ENCODE measurements at places on chromosomes 16 and 17. TPM values are rescaled to one million over a fixed set of nuclear protein-coding genes. Genes with fewer than 3 reads are reported as not detected.

BTBD17 gene
- total RNA-seq, result not detected

DNA sequence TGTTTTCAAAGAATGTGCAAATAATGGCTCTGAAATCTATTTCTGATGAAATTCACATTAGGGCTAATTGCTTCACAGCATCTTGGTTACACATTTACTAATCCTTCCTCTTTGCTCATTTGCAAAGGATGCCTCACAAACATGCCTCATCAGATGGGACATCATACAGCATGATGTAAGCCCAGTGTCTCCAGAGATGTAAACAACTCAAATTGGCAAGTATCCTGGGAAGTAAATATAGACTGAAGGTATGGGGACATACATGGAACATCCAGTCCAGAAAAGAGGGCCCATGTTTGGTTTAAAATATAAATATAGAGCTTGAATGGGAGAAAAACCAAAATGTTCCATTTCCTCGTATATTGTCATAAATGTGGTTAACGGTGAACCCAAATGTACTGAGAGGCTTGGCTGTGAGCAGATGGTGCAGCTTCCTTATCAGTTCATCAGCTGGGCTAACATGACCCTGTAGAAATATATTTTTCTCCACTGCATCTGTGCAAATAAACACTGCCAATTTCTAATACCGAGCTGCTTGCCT, 142.9 kb upstream of the NUDT7 start:
- no peak for DNase-seq
- no peaks in the 10 kb centered on the region for H3K27me3 ChIP-seq
- no peak overlapping the region for H3K4me3 ChIP-seq
- H3K36me3 ChIP-seq, result no peaks in the 10 kb centered on the region
- H3K4me1 ChIP-seq, result no peaks in the 10 kb centered on the region

MT4 gene
- total RNA-seq, result not detected

ITGB3 gene
- 2.6 TPM for total RNA-seq

DNA sequence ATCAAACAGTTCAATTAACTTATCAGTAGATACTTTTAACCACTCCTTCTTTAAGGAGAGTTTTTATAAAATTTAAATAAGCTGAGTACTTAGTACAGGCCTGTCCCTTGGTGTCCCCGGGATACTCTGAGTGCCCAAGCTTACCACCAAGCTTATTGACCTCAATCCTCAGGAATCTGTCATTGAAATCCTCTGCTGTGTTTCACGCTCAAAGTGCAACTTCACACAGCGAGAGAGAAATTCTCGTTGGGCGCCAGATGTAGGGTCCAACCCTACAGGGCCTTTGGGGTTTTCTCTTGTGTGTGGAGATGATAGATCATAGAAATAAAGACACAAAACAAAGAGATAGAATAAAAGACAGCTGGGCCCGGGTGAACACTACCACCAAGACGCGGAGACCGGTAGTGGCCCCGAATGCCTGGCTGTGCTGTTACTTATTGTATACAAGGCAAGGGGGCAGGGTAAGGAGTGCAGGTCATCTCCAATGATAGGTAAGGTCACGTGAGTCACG, 65.3 kb upstream of the ARL4D start:
- peaks cover 2% of the 10 kb centered on the region for H3K4me1 ChIP-seq
- no peaks in the 10 kb centered on the region for H3K36me3 ChIP-seq
- no peaks in the 10 kb centered on the region for H3K27me3 ChIP-seq
- no peak overlapping the region for H3K4me3 ChIP-seq
- DNase-seq, result no peak

- H3K27me3 ChIP-seq, result no peaks in the 10 kb centered on the region
- H3K4me3 ChIP-seq, result no peak overlapping the region
- no peaks in the 10 kb centered on the region for H3K4me1 ChIP-seq
- no peak overlapping the region for H3K27ac ChIP-seq
- H3K36me3 ChIP-seq, result no peaks in the 10 kb centered on the region
Measured at GRCh38 chr16:28324235-28324886, 32.0 kb downstream of the SBK1 start.

DNA sequence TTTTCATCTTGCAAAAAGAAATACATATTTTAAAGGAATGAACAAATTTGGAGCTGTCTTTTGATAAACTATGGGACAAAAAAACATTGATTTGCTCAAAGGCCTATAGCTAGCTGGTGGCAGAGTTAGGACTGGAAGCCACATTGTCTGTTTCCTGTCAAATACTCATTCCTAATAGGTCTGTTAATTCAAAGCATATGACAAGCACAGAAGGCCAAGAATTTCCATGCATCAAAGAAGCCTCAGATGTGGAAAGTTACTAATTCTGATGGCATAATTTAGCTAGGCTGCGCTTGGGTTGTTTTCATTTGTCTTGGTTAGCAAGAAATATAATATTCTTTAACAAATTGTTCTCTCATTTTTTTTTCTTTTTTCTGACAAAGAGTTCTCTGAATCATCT, 98.0 kb downstream of the CDK5R1 start:
- H3K27me3 ChIP-seq, result no peaks in the 10 kb centered on the region
- H3K4me1 ChIP-seq, result no peaks in the 10 kb centered on the region
- no peak for DNase-seq
- H3K27ac ChIP-seq, result no peak overlapping the region

TMC6 gene
- 8.3 TPM for total RNA-seq

FBXO31 gene
- 73.6 TPM for total RNA-seq

DNA sequence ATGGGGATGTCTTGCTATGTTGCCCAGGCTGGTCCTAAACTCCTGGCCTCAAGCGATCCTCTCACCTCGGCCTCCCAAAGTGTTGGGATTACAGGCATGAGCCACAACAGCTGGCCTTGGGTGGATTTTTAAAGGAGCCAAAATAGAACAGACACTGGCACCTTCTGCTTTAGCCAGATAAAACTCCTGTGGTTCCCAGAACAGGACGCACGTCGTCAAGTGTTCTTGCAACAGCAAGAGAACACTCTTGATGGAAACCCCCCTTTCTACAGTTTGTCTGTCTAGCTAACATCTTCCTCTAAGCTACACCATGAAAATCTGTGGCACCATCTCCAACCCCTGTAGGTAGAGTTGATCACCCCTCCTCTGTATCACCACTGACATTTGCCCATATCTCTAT, 122.6 kb downstream of the NPIPB5 start:
- no peak overlapping the region for H3K27ac ChIP-seq
- DNase-seq, result no peak
- no peak overlapping the region for H3K4me3 ChIP-seq
- H3K27me3 ChIP-seq, result no peaks in the 10 kb centered on the region

- H3K36me3 ChIP-seq, result no peaks in the 10 kb centered on the region
- H3K27me3 ChIP-seq, result no peaks in the 10 kb centered on the region
- no peak overlapping the region for H3K27ac ChIP-seq
- no peak for DNase-seq
Measured at GRCh38 chr17:4208238-4208637, 55.5 kb downstream of the ANKFY1 start.

DNA sequence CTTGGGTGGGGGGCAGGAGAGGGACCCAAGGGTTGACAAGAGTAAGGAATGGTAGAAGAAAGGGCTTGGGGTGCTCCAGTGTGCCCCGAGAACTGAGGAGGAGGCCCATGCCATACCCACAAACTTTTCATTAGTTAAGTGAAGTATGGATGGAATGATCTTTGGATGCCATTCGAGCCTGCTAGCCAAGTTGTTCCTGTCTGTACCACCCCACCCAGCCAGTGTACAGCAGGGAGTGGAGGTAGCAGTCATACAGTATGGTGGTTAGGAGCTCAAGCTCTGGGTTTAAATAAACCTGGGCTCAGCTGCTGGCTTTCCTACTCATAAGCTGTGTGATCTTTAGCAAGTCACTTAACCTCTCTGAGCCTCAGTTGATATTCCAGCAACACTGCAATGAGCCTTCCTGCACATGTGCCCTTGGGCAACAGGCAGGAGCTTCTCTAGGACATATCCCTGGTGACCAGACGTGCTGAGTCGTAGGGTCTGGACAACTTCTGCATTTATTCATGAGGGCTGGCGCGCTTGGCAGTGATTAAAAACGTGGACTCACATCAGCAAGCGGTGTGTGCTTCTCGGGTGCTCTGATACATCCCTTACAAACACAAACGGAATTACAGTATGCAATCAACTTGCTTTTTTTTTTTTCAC, 22.9 kb downstream of the ITPRIPL2 start:
- H3K4me1 ChIP-seq, result peaks cover 2% of the 10 kb centered on the region
- H3K36me3 ChIP-seq, result no peaks in the 10 kb centered on the region
- no peak overlapping the region for H3K4me3 ChIP-seq

TEKT1 gene
- total RNA-seq, result 0.94 TPM

GRCh38 chr16:68319185-68319908, 8.5 kb downstream of the PRMT7 start:
- DNase-seq, result no peak
- H3K27me3 ChIP-seq, result no peaks in the 10 kb centered on the region
- H3K36me3 ChIP-seq, result no peaks in the 10 kb centered on the region
- no peaks in the 10 kb centered on the region for H3K4me1 ChIP-seq
- no peak overlapping the region for H3K27ac ChIP-seq

SOX8 gene
- 0.32 TPM for total RNA-seq

GRCh38 chr17:56708220-56708558, 114.7 kb downstream of the NOG start:
- DNase-seq, result no peak
- no peaks in the 10 kb centered on the region for H3K36me3 ChIP-seq
- no peak overlapping the region for H3K4me3 ChIP-seq
- H3K27me3 ChIP-seq, result no peaks in the 10 kb centered on the region

- peak overlapping the region; percentile 85 for H3K27ac ChIP-seq
- peaks cover 38% of the 10 kb centered on the region for H3K4me1 ChIP-seq
- no peak for DNase-seq
- H3K36me3 ChIP-seq, result no peaks in the 10 kb centered on the region
- no peak overlapping the region for H3K4me3 ChIP-seq
Measured at GRCh38 chr17:2183346-2183745, 120.2 kb downstream of the SMG6 start.

DNA sequence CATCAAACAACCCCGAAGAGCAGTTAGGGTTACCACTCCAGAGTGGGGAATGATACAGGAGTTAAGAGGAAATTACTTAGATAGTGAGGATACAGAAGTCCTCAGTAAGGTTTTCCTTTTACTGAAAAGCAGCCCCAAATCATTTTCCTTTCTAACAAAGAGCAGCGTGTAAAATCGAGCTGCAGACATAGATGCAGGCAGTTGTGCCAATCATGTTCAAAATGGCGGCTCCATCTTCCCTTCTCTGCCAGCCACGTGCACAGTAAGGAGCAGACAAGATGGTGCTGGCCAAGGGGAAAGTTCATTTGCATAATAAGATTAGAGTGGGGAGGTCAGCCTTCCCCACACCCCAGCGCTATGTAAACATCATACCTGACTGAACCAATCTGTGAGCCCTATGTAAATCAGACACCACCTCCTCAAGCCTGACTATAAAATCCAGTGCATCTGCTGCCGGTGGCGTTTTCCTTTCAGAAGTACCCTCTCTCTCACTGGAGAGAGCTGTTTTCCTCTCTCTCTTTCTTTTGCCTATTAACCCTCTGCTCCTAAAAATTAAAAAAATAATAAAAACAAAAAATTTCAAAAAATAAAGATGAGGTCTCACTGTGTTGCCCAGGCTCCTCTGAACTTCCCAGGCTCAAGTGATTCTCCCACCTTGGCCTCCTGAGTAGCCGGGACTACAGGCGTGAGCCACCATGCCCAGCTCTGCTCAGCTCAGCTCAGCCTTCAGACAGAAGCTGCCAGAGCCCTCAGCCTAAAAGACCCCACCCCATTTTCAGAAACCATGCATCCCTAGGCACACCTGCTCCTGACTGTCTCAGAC, 2.6 kb upstream of the SRL start:
- H3K27ac ChIP-seq, result no peak overlapping the region
- H3K36me3 ChIP-seq, result no peaks in the 10 kb centered on the region
- H3K4me1 ChIP-seq, result no peaks in the 10 kb centered on the region
- no peak overlapping the region for H3K4me3 ChIP-seq

NOXO1 gene
- 0.83 TPM for total RNA-seq

GRCh38 chr17:70355185-70355584, 185.9 kb downstream of the KCNJ2 start:
- H3K36me3 ChIP-seq, result no peaks in the 10 kb centered on the region
- H3K4me3 ChIP-seq, result no peak overlapping the region
- DNase-seq, result no peak
- H3K27ac ChIP-seq, result no peak overlapping the region
- no peaks in the 10 kb centered on the region for H3K4me1 ChIP-seq

TBC1D3 gene
- not detected for total RNA-seq

SLFN12L gene
- 0.68 TPM for total RNA-seq

- no peak overlapping the region for H3K27ac ChIP-seq
- no peaks in the 10 kb centered on the region for H3K36me3 ChIP-seq
- no peak overlapping the region for H3K4me3 ChIP-seq
- DNase-seq, result no peak
- H3K27me3 ChIP-seq, result no peaks in the 10 kb centered on the region
Measured at GRCh38 chr16:53629607-53630312, 73.9 kb downstream of the RPGRIP1L start.

ITGAX gene
- 0.83 TPM for total RNA-seq

GRCh38 chr16:66290431-66290830, 76.1 kb upstream of the CDH5 start:
- DNase-seq, result no peak
- H3K36me3 ChIP-seq, result no peaks in the 10 kb centered on the region
- no peaks in the 10 kb centered on the region for H3K27me3 ChIP-seq
- no peak overlapping the region for H3K27ac ChIP-seq
- H3K4me3 ChIP-seq, result no peak overlapping the region
- no peaks in the 10 kb centered on the region for H3K4me1 ChIP-seq

GRCh38 chr17:76071531-76072147, 678 bp downstream of the SRP68 start:
- no peaks in the 10 kb centered on the region for H3K36me3 ChIP-seq
- H3K27ac ChIP-seq, result no peak overlapping the region
- no peak for DNase-seq
- H3K4me1 ChIP-seq, result peaks cover 18% of the 10 kb centered on the region
- peak overlapping the region; percentile 72 for H3K4me3 ChIP-seq
- H3K27me3 ChIP-seq, result peaks cover 11% of the 10 kb centered on the region

- H3K36me3 ChIP-seq, result no peaks in the 10 kb centered on the region
- no peak overlapping the region for H3K4me3 ChIP-seq
- H3K27ac ChIP-seq, result no peak overlapping the region
- DNase-seq, result no peak
- no peaks in the 10 kb centered on the region for H3K4me1 ChIP-seq
Measured at GRCh38 chr17:71111460-71111859, 942.1 kb downstream of the KCNJ2 start.

TERB1 gene
- total RNA-seq, result 0.50 TPM

MYH1 gene
- not detected for total RNA-seq

KCNJ16 gene
- not detected for total RNA-seq

GRCh38 chr17:50354776-50355175, 8.8 kb downstream of the XYLT2 start:
- peaks cover 7% of the 10 kb centered on the region for H3K4me1 ChIP-seq
- no peak overlapping the region for H3K4me3 ChIP-seq
- H3K36me3 ChIP-seq, result no peaks in the 10 kb centered on the region
- H3K27me3 ChIP-seq, result no peaks in the 10 kb centered on the region
- no peak for DNase-seq
- no peak overlapping the region for H3K27ac ChIP-seq

DNA sequence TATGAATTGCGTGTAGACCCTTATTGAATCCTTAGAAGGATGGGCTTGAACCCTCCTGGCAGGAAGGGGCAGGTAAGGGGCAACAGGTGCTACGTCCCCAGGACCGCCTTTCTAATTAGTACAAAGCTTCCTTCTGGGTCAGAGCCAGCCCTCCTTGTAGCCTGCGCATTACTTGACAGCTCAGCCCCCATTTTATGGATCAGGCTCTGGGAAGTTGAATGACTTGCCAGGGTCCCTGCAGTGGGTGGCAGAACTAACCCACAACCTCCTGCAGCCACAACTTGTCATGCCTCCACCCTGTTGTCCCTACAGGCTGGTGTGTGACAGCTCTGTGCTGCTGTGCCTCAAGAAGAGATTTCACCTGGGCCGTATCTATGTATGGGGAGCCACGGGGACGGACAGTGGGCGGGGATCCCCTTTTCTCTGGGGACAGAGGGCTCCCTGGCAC, 2.7 kb downstream of the MYO15B start:
- no peaks in the 10 kb centered on the region for H3K27me3 ChIP-seq
- no peak for DNase-seq
- peaks cover 6% of the 10 kb centered on the region for H3K4me1 ChIP-seq
- H3K4me3 ChIP-seq, result no peak overlapping the region
- no peak overlapping the region for H3K27ac ChIP-seq
- no peaks in the 10 kb centered on the region for H3K36me3 ChIP-seq
